Activated T-cell treated with anti-CD3 and anti-CD28 coated beads, Interleukin-2, amount 50 U/mL, for 1 hour (primary cell): ENCODE measurements at places on chromosomes 5 and 9.
A peak's percentile ranks its signal among the peaks of the same experiment; 100 is the strongest.

GRCh38 chr9:19148187-19148586 lies 20.9 kb upstream of the PLIN2 start:
- no peak for DNase-seq

DNA sequence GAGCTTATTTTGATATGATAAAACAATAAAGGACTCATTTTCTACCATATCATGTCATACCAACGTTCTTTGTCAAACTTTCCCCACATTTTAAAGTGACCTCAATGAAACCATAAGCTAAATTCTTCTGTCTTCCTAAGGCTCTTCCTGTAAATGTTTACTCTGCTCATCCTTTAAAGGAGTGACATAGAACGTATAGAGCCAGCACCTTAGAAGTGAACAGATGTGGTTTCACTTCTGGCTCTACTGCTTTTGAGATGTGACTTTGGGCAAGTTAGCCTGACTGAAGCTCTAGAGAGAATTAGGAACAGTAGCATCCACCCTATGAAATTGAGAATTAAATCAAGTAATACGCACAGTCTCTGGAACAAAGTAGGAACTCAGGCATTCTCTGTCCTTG lies 24.1 kb downstream of the SAR1B start:
- DNase-seq, result no peak

- no peak for DNase-seq
These were observed 895.5 kb upstream of the DMAC1 start for GRCh38 chr9:8694983-8695588.

- DNase-seq, result peak; percentile 55
These were observed 59.0 kb downstream of the MAT2B start for GRCh38 chr5:163564321-163564938.
